Retina (tissue), 1 donor: ENCODE measurements at places on chromosomes 12 and 14.

GRCh38 chr12:94756789-94757188 is 106.4 kb upstream of the TMCC3 start:
- DNase-seq = no peak

- DNase-seq = peak; percentile 29
Observed at GRCh38 chr14:81710232-81710845, 176.7 kb upstream of the SEL1L start.

DNA sequence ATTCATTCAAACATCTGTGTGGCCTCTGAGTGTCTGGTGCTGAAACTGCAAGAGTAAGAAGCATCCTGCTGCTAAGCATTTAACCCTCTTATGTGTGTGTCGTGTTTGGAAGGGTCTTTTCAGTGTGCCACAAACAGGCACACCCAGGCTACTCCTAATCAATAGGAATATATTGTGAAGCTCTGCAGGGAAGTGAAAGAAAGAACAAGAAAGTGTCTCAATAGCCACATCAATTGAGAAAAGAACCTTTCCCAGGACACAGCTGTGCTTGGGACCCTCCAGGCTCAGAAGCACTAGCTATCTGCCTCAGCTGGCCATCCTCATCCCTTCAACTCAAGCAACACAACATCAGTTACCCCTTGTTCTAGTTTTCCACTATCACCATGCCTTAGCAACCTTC is 13.4 kb upstream of the KRAS start:
- DNase-seq = no peak

- no peak for DNase-seq
Observed at GRCh38 chr12:62426089-62426488, 40.5 kb upstream of the MON2 start.

DNA sequence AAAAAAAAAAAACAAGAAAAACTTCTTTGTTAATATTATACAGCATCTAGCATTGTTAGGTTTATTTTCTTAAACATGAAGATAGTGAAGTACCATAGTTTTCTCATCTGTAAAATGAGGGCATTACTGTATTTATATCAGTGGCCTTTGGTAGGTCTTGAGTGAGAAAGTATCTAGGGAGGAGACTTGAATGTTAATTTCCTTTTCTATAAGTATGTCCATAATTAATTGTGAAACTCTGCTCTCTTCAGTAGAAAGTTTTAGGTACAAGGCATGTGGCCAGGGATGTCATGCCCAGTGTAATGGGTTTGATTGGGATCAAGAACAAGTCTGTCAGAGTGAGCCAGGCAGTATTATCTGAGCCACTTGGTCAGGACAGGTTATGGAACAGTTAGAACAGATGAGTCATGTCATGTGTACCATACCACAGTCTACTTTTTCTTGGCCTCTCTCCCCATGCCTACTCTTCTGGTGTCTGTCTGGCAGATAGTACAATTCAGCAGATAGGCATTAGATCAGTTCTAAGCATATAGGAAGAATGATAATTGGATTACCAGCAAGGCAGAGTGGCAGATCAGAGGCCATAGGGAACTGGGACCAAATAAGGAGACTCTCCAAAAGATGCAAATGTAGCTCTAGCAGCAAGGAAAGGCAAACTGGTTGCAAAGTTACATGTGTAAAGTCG is 30.4 kb downstream of the FBXO34 start:
- no peak for DNase-seq

DNA sequence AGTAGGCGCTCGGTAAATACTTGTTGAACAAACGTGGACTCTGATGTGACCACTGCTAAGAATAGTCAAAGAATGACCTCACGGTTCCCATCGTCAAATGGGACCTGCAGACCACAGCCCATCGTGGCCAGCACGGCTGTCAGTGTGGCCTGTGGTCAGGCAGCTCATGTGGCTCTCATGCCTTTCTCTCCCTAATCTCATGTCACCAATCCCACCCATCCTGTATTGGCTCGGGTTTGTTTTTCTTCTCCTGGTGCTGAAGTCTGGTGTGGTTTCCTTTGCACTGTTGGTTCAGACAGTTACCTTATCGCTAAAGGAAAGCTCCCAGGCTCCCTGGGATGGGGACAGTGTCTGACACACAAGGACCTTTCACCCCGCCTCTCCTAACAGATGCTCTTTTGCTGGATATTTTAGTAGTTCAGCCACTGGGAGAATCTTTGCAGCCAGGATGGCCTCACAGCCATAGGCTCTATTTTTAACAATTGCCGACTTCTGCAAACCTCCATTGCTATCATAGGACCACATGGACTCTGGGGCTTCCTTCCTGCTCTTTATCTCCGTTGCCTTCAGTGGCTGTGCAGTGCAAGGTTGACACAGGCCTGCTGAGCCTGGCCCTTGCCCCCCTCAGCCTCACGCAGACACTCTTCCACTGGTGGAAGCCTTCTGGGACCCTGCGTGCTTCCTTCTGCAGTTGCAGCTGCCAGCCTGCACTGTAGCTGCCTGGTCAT is 293.1 kb upstream of the FKBP4 start:
- DNase-seq = no peak

DNA sequence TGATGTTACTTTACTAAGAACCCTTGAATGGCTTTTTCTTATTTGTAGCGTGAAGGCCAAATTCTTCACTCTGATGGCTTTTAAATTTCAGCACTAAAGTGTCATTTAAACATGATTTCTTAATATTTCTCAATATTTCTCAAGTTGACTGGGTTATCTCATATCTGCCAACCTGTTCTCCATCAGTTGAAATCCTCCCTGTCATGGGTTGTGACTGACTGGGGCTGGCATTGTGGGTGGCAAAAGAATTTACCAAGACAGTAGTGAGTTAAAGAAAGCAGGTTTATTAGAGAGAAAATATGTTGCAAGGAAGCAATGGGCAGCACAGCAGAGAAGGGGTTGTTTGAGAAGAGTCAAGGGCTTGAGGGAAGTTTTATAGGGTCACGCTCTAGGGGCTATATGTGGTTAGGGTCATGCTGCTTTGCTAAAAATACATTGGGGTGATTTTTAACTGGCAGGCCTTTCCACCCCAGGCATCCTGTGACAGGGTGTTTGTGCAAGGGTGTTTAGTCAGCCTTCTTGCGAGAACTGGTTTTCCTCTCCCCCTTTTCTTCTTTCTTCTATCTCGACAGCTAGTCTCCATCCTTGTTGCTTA is 232.8 kb upstream of the SEL1L start:
- DNase-seq = no peak

DNA sequence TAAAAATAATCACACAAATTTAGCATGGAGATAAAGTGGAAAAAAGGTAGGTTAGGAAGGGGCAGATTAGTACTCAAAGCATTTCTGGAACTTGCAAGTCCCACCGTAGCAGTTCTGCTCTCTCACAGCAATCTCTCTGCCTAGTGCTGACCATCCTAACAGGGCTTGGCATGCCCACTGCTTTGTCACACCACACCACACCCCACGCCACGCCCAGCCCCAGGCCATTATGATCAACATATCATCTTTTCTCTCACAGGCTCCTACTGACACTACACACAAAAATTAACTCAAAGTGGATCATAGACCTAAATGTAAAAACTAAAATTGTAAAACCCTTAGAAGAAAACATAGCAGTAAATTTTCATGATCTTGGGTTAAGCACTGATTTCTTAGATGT is 273.7 kb downstream of the DAD1 start:
- DNase-seq = no peak

- DNase-seq = peak; percentile 76
Observed at GRCh38 chr12:13941258-13942249, 39.8 kb downstream of the GRIN2B start.

GRCh38 chr12:93113317-93114006 is 184.4 kb upstream of the EEA1 start:
- no peak for DNase-seq

GRCh38 chr14:49905989-49906388 is 13.1 kb downstream of the ARF6 start:
- DNase-seq = no peak

DNA sequence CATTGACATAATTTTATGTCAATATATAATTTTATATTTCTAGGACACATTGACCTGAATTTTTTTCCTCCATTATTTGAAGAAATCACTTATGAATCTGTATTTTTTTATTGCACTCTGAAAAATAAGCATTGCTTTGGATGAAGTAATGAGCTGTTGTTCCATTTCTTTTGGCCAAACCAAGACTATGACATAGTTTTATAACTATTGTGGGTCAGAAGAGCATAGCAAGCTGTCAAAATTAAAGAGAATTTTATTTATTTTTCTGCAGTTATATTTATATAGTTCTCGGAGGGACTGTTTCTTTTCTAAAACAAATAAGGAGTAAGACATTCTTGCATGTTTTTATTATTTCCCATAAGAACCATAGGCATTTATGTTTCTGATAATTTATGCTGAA is 8.5 kb downstream of the C12orf75 start:
- DNase-seq = no peak

- DNase-seq = no peak
Observed at GRCh38 chr14:60482743-60483142, 3.1 kb downstream of the C14orf39 start.

DNA sequence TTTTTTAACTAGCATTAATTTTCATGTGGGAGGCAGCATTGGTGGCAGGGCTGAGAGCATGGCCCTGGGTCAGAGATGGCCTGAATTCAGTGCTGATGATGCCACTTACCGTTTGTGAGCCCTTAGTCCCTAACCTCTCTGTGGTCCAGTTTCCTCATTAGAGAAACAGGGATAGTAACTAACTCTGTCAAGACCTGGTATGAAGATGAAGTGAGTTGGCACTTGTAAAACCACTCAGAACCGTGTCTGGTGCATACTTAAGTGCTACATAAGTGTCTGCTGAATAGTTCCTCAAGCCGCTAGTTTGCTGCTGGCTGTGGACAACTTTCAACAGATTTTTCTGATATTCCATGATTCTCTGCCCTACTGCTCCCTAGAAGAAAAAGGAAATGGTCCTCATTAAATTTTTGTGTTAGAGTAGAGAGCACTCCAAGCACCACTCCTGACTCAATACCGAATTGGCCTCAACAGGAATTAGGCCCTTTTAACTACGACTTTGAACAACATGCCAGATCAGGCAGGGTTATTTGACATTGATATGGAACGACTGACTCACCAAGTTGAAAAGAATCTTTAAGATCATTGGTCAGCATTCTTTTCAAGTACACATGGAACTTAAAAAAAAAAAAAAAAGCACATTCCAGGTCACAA is 250.2 kb downstream of the ANO2 start:
- no peak for DNase-seq

DNA sequence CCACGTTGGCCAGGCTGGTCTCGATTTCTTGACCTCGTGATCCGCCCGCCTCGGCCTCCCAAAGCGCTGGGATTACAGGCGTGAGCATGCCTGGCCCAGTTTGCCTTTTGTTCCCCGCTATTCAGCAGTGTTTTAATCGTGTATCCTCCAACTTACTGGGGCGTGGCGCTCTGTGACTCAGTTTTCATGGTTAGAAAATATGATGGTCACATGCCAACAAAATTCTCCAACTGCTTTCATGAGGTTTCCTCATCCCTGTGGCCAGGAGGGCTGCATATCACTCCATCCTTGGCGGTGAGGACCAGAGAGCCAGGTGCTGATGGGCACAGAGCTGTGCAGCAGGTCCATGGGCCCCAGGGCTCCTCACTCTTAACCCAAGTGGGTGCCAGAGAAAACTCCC is 33.0 kb upstream of the PRMT8 start:
- DNase-seq = no peak

GRCh38 chr12:49946497-49946896 is 4.0 kb upstream of the AQP2 start:
- no peak for DNase-seq

GRCh38 chr12:96177013-96177412 is 17.2 kb upstream of the ELK3 start:
- no peak for DNase-seq

DNA sequence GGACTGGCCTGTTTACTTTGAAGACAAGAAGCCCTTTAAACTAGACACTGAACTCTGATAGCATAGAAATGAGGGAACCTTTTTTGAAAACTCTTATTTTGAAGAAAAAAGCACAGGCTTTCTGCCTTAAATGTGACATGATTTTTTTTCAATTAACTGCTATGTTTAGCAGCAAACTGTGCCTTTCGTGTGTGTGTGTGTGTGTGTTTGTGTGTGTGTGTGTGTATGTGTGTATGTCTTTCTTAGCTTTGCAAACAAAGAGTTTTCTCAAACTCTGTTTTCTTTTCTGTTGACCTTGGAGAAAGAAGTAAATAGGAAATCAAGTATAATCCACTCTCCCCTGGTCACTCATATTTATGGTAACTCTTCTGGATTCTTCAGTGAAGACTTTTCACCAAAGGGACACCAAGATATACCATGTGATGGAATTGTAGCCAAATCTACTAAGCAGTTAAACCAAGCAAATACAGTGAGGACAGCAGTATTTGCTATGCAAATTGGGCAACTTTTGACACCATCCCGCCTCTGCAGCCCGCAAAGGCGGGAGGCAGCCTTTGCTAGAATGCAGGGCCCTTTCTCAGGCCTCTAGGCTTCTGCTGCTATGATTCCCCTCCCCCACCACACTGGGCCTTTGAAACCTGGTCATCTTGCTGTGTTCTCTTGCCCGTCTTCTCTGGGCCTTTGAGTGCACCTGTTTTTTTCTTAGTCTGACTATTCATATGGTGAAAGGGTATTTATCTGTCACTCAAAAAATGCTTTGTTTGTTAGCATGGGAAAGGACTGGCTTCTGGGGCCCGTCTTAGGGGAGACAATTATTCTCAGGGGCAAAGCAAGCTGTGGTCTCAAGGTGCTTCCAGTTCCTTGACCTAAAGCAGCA is 107.9 kb downstream of the MYRFL start:
- peak; percentile 41 for DNase-seq

- DNase-seq = no peak
Observed at GRCh38 chr12:19528750-19529149, 89.5 kb downstream of the AEBP2 start.

DNA sequence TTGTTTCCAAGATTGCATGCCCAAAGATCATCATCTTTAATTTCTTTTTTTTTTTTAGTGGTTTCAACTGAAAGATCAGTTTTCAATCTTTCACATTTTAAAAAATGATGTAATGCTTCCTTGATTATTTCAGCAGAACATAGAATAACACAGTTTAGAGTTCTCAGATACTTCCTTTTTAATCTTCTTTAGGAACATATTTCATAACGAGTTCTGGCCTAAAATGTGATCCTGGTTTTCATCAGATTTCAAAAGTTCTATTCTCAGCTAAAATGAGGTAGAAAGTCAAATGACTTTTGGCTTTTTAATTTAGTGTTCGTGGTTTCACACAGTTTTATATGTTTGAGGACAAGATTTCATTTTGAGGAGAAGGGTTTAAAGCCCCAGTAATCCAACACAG is 40.0 kb upstream of the NR1H4 start:
- DNase-seq = no peak

- DNase-seq = no peak
Observed at GRCh38 chr12:120539303-120539702, 5.1 kb downstream of the RNF10 start.
